ENCODE measurements at places on chromosomes 6 and 20.

DNA sequence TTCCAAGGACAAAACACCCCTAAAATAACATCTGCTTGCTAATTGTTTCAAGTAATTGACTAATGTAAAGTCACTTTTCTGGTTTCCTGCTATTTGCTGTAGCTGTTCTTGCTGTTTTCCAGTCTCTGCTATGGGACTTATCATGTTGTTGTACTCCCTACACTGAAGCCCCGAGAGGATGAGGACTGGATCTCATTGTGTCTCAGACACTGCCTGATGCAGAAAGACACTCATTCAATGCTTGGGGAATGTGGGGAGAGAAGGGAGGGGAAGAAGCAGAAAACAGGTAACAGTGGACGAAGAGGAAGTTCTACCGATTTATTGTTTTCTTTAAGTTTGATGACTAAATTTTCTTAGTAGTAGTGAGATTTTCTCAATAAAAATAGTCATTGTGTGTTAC lies 79.8 kb downstream of the DOK5 start:
- DNase-seq: no peak

- peak; percentile 75 for DNase-seq
These were observed 113.3 kb downstream of the TASP1 start for GRCh38 chr20:13525225-13525940.

GRCh38 chr20:49288784-49289696 lies 11.2 kb upstream of the ZNFX1 start:
- DNase-seq: no peak

- no peak for DNase-seq
These were observed 176.5 kb downstream of the SLC16A10 start for GRCh38 chr6:111263837-111264236.

DNA sequence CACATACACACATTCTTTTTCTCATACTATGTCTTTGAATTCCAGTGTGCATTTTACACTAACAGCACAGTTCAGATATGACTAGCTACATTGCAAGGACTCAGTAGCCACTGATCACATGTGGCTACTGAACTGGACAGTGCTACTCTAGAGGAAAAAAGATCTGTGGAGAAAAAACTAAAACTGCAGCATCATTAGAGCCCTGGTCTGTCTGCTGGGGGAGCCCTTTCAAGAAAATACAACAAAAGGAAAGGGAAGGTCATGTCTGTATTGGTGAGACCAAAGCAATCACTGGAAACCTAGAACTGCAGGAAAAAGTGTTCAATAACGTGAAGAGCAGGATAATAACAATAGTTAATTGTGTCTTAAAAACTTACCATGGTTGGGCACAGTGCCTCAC lies 132.3 kb upstream of the JARID2 start:
- no peak for DNase-seq

Data from AG09319 (cell line).